ENCODE measurements at places on chromosomes 3 and 15. TPM values are rescaled to one million over a fixed set of nuclear protein-coding genes. Genes with fewer than 3 reads are reported as not detected.

PLCH1 gene
- not detected for total RNA-seq

UBE2E1 gene
- 135 TPM for total RNA-seq

DNA sequence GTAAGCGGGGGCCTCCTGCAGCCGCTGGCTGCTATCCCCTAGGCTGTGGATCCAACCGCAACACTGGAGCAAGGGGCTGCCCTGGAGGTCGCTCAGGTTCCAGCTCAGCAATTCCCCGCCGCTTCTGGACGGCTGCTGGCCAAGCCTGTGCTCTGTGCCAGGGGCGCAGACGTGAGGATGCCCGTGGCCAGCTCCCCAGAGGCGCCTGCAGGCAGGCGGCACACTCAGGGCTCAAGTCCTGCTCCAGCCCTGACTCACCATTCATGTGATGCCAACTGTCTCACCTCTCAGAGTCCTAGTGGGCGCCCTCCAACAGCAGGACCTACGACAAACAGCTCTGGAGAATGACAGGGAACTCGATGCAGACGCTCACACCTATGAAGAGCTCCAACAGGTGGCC lies 31.6 kb downstream of the KLHL25 start:
- DNase-seq = peak; percentile 66

GRCh38 chr3:15279671-15280402 lies 52.5 kb downstream of the SH3BP5 start:
- no peak for DNase-seq

DNA sequence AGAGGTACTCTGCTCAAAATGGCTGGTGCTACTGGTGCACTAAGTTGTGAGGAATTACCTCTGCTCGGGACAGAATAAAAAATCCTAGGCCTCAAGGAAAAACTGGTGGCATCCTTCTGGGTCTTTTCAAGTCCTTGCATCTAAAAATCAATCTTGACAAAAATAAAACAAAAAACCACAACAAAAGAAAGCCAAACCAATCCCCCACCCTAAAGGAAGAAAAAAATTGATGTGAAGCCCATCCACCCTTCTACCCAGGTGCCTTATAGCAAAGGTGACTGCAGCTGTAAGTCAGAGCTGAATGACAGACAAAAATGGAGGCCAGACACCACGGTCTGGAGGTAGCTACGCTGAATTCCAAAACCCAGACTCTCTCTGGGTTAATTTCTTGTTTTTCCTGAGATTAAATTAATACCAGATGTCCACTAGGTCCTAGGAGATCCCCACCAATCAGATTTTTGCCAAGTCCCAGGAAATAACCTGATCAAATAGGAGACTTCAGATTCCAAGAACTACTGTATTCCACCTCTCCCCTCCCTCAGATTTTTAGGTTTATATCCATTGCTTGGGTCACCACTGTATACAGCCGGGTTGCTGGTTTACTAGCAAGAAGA lies 33.5 kb downstream of the ABCC5 start:
- DNase-seq = no peak

GRCh38 chr3:37493485-37494080 lies 319.2 kb upstream of the LRRFIP2 start:
- DNase-seq = no peak
